ENCODE measurements at places on chromosomes 6 and 20.
A peak's percentile ranks its signal among the peaks of the same experiment; 100 is the strongest.

GRCh38 chr6:74091136-74091793 is 395.3 kb downstream of the CD109 start:
- no peak for DNase-seq

DNA sequence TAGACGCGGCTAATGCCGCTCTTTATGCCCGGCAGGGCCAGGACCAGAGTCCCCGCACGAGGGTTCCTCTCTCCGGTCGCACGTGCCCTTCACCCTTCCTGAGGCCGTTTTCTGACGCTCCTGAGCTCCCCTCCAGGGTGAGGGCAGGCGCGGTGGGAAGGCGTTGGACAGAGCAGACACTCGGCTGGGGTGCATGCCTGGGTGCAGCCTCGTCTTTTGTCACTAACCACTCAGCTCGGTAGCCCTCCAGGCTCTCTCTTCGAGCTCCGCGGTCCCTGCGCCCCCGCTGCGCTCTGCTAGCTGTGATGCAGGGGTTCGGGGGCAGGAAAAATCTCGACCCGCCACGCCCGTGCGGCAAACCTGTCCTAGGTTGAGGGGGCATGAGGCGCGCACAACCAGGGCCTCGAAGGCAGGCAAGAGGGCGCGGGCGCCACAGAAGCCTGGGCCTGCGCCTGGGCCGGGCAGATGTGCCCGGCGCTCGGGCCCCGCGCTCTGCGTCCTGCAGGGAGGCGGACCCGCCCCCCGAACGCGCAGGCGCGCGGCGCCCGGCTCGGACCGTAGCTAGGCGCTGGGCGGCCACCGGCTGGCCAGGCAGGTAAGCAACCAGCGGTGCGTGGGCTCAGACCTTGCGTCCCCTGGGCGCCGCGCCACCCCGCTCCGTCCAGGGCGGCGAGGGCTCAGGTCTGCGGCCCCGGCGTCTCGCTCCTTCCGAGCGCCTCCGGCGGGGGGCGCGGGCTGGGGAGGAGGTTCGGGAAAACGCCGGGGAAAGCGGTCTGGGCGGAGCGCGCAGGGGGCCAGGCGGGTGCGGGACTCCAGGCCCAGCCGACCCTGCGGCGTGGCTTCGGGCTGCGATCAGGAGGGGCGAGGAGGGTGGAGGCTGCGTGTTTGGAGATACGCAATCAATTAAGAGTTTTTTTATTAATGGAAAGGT is at the start of gene L3MBTL1:
TSS of gene L3MBTL1 (plus strand) at position 548 of the 931 bp plus-strand sequence. CDS start 5,807 bp downstream, outside the sequence.
- DNase-seq, result peak; percentile 64

GRCh38 chr6:25542984-25543910 is 108.8 kb upstream of the SCGN start:
- DNase-seq, result no peak

DNA sequence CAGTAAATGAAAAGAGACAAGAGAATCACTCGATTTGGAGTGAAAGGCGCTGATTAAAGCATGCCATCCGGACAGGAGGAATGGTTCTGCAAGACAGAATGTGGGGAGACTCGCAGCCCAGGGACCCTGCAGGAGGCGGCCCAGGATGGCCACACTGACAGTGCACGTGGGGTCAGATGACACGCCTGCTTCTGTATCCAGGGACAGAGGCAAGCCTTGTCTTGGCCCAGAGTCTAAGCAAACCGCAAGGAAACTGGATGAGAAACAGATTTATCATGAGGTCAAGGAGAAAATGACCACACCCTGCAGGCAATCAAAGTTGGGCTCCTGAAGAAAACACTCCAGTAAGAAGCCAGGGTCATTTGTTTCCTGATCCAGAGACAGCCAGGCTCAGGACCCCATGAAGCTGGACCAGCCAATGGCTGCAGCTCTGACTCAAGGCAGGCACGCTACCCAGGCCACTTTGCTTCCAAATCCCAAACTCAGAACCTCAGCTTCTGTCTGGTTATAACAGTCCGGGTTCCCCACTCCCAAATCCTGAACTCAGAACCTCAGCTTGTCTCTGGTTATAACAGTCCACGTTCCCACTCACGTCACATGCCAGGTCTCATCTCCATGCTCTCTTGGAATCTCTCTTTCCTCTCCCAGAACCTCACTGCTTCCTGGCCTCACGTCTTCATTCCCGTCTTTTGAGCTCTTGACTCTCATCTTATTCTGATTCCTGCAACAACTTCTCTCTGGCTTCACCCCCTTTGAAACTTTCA is 144.9 kb upstream of the THBS2 start:
- no peak for DNase-seq

DNA sequence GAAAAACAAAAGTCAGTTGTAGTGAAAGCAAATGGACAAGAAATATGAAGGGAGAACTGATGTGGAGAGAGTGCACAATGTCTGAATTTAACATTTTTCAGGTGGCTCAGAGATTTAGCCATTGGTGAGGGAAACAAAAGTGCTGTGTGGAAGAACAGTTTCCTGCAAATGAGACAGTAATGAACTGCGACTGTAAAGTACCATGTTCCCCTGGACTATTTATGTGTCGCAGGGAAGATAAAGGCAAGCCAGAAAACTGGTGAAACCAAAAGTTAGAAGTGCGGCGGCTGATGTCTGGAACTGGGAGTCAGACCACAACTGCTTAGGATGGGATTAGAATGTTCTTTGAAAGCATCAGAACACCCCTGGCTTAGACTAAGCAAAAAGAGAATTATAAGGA is 905.1 kb upstream of the MAN1A1 start:
- DNase-seq, result no peak

Measured in Daoy (cell line).